ENCODE measurements at places on chromosomes 1 and 21.

DNA sequence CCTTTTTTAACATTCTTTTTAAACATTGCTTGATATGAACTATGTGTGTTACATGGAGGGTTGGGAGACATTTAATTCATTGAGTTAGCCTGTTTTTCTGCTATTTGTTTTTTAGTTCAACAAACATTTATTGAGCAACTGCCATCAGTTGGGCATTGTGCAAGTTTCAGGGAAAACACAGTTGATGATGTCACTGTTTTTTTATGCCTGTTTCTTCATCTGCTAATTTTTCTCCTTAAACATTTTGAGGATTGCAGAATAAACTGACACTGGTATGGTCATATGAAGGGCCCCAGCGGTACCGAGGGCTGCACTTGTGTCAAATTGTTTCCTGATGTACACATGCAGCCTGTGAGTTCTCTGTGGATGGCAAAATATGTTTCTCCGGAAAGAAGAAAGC, 253.0 kb downstream of the FGGY start:
- no peak for DNase-seq

GRCh38 chr1:10794724-10795275, 1.6 kb downstream of the CASZ1 start:
- DNase-seq, result no peak

DNA sequence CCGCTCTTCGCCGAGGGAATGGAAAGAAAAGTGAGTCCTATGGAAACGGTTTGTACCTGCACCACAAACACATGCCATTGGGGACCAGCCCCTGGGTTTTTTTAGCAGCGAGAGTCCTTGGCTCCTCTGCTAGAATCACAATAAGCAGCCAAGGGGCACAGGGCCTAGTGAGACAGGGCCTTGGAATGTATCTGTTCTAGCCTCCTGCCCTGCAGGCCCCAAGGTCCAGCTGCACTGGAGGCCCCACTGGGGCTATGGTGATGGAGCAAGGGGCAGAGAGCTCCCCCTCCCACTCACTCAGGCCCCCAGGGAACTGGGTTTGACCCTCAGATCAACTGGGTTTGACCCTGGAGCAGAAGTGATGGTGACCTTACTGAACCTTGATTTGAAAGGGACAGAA, 14.4 kb downstream of the SHISA4 start:
- DNase-seq, result no peak

GRCh38 chr1:232218955-232219865, 410.7 kb downstream of the SIPA1L2 start:
- DNase-seq, result no peak

- no peak for DNase-seq
Measured at GRCh38 chr1:27322569-27323240, 742 bp downstream of the TMEM222 start.

- DNase-seq, result no peak
Measured at GRCh38 chr1:10857687-10858086, 61.2 kb upstream of the CASZ1 start.

DNA sequence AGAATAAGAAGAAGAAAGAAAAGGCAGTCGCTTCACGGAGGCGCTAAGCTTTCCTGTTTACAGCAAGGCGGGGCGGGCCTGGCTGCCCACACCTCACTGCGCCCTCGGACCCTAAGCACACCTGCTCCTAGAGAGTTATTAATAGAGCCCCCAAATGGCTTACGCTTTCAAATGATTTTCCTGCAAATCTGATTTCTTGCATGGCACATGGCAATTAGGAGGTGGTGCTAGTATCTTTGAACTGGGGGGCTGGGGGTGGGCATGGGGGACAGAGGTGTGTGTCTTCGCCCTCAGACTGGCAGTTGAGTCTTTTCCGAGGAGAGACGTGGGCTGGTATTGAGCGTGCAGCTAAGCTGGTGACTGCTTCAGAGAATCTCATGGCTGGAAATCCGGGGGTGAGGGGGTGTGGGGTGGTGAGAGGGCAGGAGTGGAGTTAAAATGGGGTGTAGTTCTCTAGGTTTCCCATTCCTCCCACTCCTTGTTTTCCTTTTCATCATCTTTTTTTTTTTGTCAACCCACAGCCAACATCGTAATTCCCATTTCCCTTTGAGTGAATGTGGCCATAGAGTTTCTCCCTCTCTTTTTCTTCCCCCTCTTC, 1.3 kb downstream of the S1PR1 start:
- DNase-seq, result no peak

GRCh38 chr1:86852782-86853408, 61.0 kb downstream of the SELENOF start:
- no peak for DNase-seq

GRCh38 chr1:110214454-110215404, 4.6 kb downstream of the KCNC4 start:
- DNase-seq, result no peak

DNA sequence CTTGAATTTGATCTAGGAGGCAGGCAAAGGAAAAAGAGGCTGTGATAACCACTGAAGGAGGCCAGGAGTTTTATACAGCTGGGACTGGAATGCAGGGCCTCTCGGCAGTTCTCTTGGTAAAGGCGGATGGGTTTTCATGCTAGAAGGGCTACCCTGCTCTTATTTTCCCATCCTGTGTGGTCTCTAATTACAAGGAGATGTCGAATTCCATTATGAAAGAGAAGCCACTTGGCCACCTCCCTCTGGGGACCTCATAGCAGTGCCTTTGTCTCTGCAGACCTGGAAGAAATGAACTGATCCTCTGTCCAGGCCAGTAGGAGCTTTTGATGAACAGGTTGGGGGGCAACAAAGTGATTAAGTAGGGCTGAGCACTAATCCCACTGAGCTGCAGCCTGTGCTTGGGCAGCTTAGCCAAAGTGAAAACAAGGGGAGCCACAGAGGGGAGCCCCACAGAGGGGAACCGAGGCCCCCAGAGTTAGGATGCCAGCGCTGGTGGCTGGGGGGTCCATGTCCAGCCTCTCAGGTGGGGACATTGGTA, 42.2 kb upstream of the BCAR3 start:
- DNase-seq, result no peak

GRCh38 chr1:206000641-206001339, 2.4 kb downstream of the RAB7B start:
- no peak for DNase-seq

DNA sequence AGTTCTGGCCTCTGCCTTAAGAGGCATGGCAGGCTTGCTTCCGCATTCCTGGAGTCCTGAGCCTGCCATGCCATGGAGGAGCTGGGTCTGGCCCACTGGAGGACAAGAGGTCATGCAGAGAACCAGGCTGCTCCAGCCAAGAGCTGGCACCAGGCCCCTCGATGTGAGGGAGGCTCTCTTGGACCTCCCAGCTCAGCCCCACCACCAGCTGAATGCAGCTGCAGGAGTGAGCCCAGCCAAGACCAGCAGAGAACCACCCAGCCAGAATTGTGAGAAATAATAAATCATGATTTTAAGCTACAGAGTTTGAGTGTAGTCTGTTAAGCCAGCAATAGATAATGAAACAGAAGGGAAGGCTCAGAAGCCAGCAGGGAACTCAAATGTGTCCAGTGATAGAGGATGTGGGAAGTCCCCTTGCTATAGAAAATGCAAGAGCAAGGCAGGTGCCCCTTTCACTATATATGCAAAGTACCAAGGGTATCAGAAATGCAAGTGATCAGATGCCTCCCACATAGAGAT, 118.4 kb downstream of the HIVEP3 start:
- DNase-seq, result no peak

- DNase-seq, result no peak
Measured at GRCh38 chr1:1004780-1005697, 5.1 kb upstream of the HES4 start.
